Left ventricle myocardium inferior (tissue), 1 donor: ENCODE measurements at places on chromosomes 1 and 21.

- no peak for DNase-seq
Measured at GRCh38 chr1:61157468-61157987, 75.2 kb downstream of the NFIA start.

GRCh38 chr21:35528116-35529042 lies 479.3 kb upstream of the RUNX1 start:
- DNase-seq: peak; percentile 15

GRCh38 chr1:152953761-152954160 lies 6.8 kb downstream of the SPRR5 start:
- no peak for DNase-seq

DNA sequence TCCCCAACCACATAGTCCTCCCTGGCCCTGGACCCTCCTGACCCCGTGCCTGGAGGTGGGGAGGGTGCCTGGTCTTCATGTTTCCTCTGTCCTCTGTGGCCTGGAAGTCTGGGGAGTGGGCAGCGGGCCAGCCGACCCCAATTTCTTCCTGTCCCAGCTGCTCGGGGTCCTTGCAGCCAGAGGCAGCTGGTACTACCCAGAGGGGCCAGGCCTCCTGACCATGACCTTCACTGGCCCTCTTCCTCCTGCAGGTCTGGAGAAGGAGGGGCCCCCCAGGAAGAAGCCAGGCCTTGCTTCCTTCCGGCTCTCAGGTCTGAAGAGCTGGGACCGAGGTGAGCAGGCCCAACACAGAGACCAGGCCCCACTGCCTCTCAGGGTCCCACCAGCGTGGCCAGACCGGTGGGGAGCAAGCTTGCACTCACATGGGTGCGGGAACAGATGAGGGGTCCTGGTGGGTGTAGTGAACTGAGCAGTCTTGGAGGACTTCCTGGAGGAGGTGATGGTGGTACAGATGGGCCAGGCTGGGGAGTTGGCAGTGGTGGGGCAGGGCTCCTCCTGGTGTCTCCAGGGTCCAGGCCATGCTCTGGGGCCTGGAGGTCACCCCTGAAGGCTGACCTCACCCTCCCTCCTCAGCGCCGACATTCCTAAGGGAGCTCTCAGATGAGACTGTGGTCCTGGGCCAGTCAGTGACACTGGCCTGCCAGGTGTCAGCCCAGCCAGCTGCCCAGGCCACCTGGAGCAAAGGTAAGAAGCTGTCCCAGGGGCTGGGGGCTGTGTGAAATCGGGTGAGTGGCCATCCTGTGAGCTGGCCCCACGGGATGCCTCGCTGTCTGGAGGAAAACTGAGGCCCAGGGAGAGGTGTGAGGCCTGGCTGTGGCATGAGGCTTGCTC lies 32.7 kb downstream of the TRIM11 start:
- peak; percentile 16 for DNase-seq

DNA sequence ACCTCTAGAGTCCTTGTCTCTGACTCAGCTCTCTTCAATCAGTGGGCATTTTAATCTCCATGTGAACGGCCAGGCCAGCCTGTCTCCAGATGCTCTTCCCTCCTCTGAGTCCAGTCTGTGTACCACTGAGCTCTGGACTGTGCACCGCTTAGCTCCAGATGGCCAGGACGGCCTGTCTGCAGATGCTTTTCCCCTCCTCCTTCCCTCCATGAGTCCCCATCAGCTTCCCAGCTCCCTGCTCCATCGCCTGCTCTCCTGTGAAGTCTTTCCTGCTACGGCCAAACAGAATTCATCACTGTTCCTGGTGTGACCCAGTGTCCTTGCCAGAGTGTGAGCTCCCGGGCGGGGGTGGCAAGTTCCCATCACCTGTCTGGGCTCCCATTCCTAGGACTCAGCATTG lies 42.0 kb downstream of the STUM start:
- DNase-seq: no peak

DNA sequence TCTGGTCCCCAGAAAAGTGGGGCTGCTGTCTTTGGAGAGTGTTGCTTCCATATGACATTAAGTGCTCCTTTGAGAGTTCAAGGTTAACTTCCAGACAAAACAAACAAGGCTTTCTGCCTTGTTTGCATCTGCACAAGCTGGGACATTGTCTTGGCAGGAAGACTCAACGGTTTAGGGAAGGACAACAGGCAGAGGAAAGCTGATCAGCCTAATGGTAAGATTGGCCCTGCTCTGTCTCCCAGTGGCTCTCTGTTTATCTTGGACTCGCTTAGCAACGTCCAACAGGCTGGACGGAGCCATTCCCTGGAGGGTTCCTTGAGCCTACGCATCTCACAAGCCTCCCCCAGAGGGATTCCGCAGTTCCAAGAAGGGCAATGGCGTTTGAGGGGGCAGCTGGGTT lies 62.2 kb upstream of the SLC44A3 start:
- DNase-seq: peak; percentile 55

GRCh38 chr1:19418503-19418971 lies 66.8 kb downstream of the CAPZB start:
- DNase-seq: no peak

DNA sequence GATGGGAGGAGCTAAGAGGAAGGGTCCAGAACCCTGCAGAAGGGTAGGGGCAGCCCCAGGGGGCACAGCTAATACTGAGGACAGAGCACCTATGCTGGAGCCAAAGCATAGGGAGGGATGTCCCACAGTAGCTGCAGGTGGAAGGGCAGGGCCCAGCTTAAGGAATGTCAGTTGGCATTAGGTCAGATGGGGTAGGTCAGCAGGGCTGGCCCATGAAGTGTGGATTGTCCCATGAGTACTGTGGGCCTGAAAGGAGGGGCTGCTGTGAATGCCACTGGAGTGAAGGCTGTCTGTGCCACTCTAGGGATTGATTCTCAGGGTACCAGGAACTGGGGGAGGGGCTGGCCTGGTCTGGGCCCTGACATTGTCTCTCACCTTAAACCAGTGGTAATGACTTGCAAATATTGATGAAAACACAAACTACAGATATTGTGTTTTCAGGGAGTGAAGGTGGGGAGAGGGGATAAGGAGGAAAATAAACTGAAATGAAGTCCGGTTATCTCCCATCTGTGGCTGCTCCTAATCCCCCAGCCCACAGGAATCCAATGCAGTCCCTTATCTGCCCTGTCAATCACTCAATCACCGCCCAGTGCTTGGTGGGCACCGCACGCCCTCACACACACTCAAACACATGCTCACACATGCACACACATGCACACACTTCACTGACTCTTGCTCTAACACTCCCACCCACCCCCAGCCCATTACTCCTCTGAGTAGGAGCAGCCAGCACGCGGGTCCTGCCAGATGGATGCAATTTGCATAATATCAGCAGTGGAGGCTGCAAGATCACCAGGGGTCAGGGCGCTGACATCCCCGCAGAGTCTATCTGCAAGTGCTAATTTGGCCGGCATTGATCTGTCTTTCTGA lies 27.8 kb downstream of the DMAP1 start:
- no peak for DNase-seq

GRCh38 chr1:6961905-6962477 lies 176.7 kb downstream of the CAMTA1 start:
- DNase-seq: no peak
